ENCODE measurements at places on chromosomes 3 and 15.

GRCh38 chr15:68218331-68218730 lies 11.2 kb downstream of the CLN6 start:
- DNase-seq, result no peak

DNA sequence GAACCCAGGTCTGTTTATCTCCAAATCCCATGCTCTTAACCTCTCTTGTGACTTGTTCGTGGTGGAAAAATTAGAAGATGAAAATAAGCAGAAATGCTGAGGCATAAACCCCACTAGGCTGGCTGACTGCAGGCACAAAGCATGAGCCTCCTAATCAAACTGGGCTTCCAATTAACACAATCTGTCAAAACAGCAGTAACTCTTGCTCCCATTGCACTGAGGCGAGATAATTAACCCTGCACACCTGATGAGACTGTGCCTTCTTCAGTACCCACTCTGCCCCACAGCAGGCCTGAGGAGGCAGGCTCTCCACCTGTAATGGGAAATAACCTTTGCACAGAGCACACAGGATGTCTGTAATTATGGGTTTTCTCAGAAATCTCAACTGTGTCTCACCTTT lies 284.4 kb upstream of the WNT5A start:
- no peak for DNase-seq

GRCh38 chr3:61714225-61714624 lies 152.9 kb downstream of the PTPRG start:
- no peak for DNase-seq

DNA sequence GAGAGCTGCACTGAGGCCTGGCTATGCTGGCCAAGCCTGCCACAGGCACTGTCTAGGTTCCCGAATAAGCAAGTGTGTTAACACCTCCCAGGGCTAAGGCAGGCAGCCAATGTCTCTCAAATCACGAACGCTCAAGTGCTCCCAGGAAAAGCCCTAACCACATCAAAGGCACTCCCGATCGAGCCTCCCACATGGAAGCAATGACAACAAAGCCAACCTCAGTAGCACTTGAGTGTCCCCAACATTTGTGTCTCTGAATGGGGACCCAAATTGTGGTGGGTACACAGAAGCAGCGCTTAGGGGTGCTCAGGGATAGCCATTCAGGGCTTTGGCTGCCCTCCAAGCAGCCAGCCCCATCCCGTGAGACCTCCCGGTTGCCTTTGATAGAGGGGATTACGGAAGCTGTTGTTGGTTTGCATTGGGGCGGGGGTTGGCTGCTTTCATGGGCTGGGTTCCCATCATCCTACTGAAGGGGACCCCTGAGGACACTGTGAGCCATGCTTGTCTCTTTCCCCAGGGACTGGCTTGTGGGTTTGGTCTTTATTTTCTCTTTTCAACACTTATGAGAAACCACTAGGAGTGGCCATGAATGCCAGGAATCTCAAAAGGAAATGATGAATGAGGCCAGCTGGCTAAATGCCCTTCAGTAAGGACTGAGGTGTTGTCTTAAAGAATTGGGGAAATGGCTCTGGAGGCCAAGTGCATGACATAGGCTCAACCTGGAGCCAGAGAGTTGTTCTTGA lies 234.1 kb upstream of the FEZF2 start:
- DNase-seq, result no peak

- DNase-seq, result no peak
Observed at GRCh38 chr3:194779729-194780224, 94.1 kb downstream of the FAM43A start.

- DNase-seq, result no peak
Observed at GRCh38 chr3:197458179-197458707, 97.5 kb downstream of the BDH1 start.
